Left renal cortex interstitium (tissue), 4 donors: ENCODE measurements at places on chromosomes 13 and 19. TPM values are rescaled to one million over a fixed set of nuclear protein-coding genes. Genes with fewer than 3 reads are reported as not detected.

GRCh38 chr13:35478271-35479037 is 2.0 kb upstream of the MAB21L1 start:
- no peak for DNase-seq

GRCh38 chr13:112740502-112741131 is 50.8 kb downstream of the ATP11A start:
- DNase-seq = no peak

DNA sequence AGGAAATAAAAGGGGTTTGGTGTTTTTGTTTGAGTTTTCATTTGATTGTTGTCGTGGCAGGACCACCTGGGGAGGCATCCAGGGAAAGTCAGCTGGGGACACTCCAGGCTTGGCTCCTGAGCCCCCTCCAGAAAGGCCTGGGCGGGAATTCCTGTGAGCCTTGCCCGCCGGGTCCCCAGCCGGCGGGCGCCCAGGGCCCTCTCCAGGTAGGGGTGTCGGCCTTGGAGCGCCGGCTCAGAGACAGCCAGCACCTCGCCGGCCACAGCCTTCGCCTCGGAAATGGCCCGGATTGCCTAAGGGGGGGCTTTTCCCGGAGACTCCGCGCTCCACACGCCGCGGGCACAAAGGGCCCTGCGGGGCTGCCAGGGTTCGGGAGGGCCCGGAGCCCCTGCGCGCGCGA is 125.0 kb downstream of the TNFRSF19 start:
- no peak for DNase-seq

DNA sequence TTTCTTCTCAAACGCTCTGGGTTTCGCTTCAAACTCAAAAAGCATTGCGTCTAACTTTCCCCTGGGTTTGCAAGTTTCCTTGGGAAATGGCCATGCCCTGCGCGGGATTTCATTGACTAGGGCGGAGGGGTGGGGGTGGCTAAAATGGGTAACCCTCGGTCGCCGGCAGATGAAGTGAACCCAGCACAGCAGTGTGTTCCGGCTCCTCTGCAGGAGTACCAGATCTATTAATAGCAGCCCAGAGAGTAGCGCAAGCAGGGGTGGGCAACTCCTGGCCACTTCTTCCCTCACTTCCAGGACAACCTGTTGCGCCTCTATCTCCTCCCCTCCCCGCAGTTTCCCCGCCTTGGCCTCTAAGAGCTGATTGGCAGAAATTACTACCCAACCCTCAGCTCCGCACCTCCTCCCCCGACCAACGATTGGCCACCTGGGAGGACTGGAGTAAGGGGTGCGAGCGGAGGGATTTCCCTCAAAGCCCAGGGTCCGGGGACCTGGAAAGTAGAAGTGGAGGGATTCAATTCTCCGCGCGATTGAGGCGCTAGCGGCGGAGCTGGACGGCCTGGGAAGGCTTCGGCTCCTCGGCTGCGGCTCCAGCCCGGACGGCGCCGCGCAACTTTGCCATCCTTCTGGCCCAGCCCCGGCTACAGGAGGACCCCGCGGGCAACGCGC is at the start of gene FREM2:
Gene FREM2, plus strand, starts transcription at position 501 of the 669 bp plus-strand sequence. CDS start 268 bp downstream, outside the sequence.
- DNase-seq = peak; percentile 72

The ZNF493 gene
- polyA plus RNA-seq = 17.6 TPM

DNA sequence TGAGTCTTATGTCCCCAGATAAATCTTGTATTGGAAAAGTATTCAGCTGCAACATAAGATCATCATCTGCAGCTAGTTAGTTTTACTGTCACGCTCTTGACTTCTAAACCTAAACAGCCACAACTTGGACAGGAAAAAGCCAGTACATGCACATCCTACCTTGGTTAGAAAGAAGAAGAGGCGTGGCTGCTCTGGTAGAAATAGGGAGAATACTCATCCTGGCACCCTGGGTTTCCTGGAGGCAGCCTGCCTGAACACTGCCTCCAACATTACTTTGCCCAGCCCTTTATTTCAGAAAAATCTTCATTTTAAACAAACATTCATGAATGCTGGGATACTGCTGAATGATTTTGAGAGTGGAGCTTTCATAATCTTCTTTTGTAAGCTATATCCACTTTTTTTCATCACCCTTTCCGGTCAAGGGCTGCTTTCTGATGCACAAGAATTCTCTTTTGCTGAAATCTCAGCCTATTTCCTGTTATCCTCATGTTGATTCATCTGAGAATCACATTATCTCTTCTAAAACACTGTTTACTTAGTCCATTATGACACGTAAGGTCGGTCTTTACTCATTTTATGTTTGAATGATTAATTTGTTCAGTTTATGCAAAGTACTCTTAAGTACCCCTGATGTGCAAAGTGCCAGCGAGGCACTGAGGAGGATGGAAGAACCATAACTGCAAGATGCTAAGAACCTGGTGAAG is 55.2 kb downstream of the STARD13 start:
- no peak for DNase-seq

The ZNF699 gene
- 6.5 TPM for polyA plus RNA-seq

GRCh38 chr13:75771818-75772217 is 135.7 kb downstream of the LMO7 start:
- DNase-seq = no peak

DNA sequence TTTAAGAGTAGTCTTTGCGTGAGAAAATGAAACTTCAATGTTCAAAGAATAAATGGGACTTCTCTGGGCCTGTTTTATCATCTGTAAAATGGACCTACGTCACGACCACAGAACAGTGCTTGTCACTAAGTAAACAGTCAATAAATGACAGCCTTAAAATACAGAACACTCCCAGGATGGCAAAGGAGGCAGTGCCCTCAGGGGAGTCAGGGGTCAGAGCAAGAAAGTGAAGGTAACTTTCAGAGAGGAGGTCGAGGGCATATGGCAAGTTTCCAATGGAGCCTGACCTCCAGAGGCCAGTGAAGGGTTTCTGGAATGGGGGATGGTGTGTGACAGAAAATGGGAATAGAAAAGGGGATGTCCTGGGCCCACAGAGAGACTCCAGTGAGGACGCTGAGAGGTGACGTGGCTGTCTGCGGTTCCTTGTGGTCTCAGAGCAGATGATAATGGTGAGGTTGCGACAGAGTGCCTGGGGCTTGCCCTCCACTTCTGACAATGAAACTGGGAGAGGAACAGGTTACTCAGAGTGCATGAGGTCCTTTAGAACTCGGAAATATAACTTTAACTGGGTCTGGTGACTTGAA is 91.8 kb downstream of the UBL3 start:
- DNase-seq = no peak

GRCh38 chr13:20801707-20802106 is 27.9 kb upstream of the EEF1AKMT1 start:
- DNase-seq = no peak

The CFD gene
- polyA plus RNA-seq = 2.2 TPM

GRCh38 chr13:52644108-52644507 is 1.9 kb downstream of the HNRNPA1L2 start:
- DNase-seq = no peak

The CAPN12 gene
- 4.8 TPM for polyA plus RNA-seq

The EDDM13 gene
- 5.4 TPM for polyA plus RNA-seq

The KCNN1 gene
- 7.2 TPM for polyA plus RNA-seq

DNA sequence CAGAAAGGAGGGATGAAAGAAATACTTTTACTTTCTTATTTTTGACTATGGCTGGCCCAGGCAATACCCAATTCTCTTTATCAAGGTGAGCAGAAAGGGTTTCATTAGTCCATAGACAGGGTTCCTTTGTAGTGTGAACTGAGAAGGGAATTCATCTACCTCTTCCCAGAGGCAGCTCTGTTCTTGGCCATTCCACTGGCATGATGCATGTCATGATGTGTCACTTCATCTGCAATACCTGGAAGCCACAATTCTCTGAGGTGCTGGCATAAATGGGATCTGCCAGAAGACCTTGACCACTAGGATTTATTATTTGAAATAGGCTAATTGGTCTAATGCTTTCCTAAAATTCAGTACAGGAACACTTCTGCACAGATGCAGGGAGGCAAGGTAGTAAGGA is 542.8 kb downstream of the RFC3 start:
- DNase-seq = no peak

- DNase-seq = no peak
Observed at GRCh38 chr13:65090186-65090585, 2139.9 kb downstream of the PCDH9 start.

The TMEM86B gene
- polyA plus RNA-seq = 7.4 TPM

DNA sequence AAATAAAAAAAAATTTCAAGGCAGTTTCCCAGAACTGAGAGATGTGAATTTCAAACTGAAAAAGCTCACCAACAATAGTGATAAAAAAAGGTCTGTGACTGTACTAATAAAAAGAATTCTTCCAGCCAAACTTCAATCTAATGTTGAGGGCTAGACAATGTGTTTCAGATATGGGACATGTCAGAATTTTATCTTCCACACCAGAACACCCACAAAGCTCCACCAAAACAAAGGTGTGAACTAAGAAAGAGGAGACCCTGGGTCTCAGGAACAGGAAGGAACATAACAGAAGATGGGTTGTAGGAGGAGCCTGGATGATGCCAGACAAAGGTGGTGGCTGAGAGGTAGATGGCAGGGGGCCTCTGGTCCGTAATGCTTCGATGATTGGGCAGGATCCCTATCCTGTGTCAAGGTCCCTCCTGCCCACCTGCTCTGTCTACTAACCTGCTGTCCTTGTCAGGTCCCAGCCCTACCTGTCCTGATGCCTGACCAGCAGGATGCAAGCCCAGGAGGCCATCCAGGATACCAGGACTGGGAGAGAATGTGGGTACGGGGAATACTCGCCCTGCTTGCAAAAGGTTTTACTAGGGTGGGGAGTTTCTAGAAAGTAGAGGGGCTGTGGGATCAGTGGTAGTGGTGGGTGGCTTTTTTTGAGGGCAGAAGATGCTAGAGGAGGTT is 4.5 kb downstream of the MZF1 start:
- DNase-seq = no peak

DNA sequence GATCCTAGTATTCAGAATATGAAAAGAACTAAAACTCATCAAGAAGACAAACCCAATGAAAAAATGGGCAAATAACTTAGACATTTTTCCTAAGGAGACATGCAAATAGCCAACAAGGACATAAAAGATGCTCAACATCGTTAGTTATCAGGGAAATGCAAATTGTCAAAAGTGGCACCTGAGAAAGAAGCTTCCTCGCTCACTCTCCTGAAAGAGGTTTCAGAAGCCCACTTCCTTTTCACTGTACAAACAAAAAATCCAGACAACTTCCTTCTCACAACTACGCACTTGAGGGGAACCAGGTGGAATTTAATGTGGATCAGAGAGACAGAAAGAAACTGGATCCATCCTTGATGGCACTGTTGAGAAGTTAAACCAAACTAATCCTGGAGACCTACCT is 41.5 kb downstream of the KLF12 start:
- DNase-seq = no peak

The SRRM5 gene
- 0.31 TPM for polyA plus RNA-seq

DNA sequence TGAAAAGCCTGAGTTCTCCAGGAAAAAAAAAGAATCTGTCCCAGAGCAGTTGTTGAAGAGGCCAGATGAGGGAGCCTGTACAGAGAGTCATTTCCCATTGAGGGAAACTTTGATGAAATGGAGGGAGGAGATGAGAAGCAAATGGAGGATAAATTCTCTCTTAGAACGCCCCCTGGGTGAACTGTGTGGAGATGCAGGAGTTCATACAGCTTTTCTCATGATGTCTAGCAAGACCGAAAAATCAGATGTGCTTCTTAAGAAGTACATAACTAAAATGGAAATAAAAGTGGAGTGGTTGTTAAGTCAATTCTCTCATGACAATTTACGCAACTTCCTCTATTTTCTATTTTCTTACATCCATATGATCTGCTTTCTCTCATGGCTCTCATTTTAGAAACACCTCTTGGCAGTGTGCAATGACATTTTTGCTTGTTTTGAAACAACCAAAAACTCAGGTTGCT is 1263.1 kb downstream of the PCDH9 start:
- no peak for DNase-seq

The NUP58 gene
- polyA plus RNA-seq = 58.8 TPM

DNA sequence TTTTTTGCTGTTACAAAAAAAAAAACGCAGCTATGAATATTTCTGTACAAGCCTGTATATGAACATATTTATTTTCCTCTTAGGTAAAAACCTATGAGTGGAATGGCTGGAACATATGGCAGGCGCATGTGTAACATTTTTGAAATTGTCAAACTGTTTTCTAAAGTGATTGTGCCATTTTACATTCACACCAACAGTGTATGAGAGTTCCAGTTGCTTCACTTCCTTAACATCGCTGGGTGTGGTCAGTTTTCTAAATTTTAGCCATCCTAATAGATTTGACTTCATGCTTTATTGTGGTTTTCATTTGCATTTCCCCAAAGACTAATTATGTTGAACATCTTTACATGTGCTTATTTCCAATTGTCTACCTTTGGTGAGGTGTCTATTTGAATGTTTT is 306.8 kb downstream of the KCNRG start:
- no peak for DNase-seq

DNA sequence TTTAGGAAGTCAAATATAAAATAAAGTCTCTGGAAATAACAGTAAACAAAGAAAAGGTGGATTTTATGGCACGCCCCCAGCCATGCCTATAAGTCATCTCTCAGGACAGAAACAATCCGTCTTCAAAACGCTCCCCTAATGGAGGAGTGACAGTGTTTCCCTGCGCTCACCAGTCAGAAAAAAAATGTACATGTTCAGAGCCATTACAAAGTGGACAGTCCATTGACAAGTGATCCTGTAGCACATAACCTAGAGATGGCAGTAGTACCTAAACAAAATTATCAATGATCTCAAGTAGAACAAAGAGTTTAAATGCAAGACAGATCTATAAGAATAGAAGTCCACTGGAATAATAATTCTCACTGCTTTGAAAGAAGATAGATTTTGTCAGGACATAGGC is 891.7 kb upstream of the MIR17HG start:
- DNase-seq = no peak

DNA sequence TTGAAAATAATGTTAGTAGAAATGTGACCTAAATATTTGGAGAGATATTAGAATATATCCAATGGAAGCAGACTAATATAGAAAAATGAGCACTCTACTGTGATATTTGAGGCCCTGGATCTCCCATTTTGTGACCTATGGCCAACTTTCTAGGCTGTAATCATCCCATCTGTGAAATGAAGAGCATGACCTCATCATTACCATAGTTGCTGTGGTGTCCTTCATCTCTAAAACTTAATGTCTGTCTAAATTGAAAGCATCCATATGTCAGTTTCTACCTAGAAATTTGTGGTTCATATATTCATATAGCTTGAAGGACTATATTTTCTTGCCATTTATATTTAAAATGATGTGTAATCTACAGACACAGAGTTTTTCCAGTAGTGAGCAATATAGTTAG is 41.6 kb downstream of the PAN3 start:
- DNase-seq = no peak

The VSTM1 gene
- polyA plus RNA-seq = 0.22 TPM

- no peak for DNase-seq
Observed at GRCh38 chr13:93226065-93226622, 463 bp upstream of the GPC6 start.
